ENCODE measurements at places on chromosomes 6 and 20.

DNA sequence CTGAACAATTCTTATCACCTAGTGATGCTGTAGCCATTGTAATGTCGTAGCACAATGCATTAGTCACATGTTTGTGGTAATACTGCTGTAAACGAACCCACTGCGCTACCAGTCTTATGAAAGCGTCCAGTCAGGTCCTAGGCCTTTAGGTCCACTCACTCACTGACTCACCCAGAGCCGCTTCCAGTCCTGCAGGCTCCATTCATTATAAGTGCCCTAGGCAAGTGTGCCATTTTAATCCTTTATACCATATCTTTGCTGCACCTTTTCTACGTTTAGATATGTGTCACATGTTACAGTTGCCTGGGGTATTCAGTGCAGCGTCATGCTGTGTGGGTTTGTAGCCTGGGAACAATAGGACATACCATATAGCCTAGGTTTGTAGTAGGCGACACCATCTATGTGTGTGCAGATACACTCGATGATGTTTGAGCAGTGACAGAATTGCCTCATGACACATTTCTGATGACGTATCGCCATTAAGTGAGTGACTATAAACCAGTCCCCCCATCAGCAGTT is 15.4 kb downstream of the IGF2R start:
- no peak overlapping the region for H3K27ac ChIP-seq
- no peak for DNase-seq
- no peak overlapping the region for H3K4me3 ChIP-seq
- peaks cover 13% of the 10 kb centered on the region for H3K36me3 ChIP-seq
- H3K4me1 ChIP-seq, result peaks cover 80% of the 10 kb centered on the region

DNA sequence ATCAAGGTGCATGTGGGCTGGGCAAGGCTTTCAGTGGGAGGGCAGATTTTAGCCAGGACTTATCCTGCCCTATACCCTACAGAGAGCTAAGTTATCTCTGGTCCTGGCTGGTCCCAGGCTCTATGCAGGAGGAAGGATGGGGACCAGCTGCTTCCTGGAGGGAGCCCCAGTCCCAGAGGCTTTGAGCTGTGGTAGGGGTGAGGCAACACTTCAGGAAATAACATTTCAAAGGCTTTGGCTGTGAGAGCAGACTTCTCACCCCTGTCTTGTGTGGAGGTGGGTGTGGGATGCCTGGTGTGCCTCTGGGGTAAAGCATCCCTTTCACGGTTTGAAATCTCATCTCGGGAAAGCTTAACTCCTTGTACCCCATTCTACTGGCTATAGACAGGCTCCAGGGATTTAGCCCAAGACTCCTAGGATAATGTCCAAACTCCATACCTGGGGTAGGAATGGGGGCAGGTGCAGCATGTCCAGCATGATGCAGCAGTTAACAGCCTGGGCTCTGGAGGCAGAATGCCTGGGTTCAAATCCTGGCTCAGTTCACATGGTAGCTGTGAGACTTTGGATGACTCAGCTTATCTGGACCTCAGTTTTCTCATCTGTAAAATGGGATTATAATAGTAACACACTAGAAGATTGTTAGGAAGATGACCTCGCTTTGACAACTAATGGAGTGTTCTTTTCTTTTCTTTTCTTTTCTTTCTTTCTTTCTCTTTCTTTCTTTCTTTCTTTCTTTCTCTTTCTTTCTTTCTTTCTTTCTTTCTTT is 27.5 kb upstream of the SIRPA start:
- no peak for DNase-seq
- peaks cover 9% of the 10 kb centered on the region for H3K27me3 ChIP-seq
- H3K36me3 ChIP-seq, result no peaks in the 10 kb centered on the region
- H3K4me3 ChIP-seq, result no peak overlapping the region

DNA sequence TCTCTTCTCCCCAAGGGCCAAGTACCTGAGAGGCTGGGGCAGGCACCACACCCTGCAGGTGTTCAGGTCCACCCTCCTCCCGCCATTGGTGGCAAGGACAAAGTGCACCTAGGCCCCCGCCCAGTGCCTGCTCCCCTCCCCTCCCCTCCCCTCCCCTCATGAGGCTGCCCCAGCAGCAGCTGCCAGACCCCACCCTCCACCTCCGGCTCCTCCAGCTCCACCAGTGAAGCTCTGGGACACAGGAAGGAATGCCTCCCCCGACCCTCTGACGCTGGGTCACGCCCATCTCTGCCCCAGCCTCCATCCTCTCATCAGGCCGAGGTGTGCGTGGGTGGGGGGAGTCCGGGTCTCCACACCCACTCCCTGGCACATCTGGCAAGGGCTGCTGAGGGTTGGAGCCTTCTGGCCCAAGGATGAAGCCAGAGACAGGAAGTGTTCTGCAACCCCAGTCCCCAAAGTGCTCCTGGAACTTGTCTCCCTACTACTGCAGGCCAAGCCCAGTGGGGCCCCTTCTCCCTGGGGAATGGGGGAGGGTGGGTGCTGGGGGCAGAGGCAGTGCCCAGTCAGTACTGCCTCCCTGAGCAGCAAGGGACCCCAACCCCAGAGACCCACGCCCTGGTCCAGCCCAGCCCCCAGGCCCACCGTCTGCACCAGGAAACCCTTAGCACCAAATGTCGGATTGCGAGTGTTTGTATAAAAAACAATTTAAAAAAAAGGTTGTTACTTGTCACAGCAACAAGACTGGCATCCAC is 1.6 kb upstream of the UCKL1 start:
- H3K4me1 ChIP-seq, result peaks cover 19% of the 10 kb centered on the region
- H3K27ac ChIP-seq, result peak overlapping the region; percentile 82
- H3K27me3 ChIP-seq, result no peaks in the 10 kb centered on the region
- DNase-seq, result no peak
- H3K36me3 ChIP-seq, result peaks cover 10% of the 10 kb centered on the region

- DNase-seq, result no peak
- H3K4me1 ChIP-seq, result no peaks in the 10 kb centered on the region
- H3K4me3 ChIP-seq, result no peak overlapping the region
- H3K36me3 ChIP-seq, result no peaks in the 10 kb centered on the region
Measured at GRCh38 chr6:68197356-68197755, 437.7 kb upstream of the ADGRB3 start.

GRCh38 chr6:166936079-166936787 is 20.1 kb downstream of the RNASET2 start:
- H3K27me3 ChIP-seq, result no peaks in the 10 kb centered on the region
- peaks cover 29% of the 10 kb centered on the region for H3K4me1 ChIP-seq
- H3K27ac ChIP-seq, result peak overlapping the region; percentile 80
- H3K36me3 ChIP-seq, result peaks cover 60% of the 10 kb centered on the region
- H3K4me3 ChIP-seq, result no peak overlapping the region

Data from activated T-helper 1 cell treated with anti-CD3 and anti-CD28 coated beads, Interleukin-12 subunit alpha, Interleukin-12 subunit beta, Interleukin-2, Interleukin-4 antibody, amounts not matched to agents 30 ng/mL and 10 ng/mL and 1 ng/mL, durations not matched to agents 14 hours and 24 hours and 36 hours (primary cell).